ENCODE measurements at places on chromosomes 1 and 21.

- no peak for DNase-seq
Measured at GRCh38 chr1:180598333-180598974, 33.4 kb upstream of the XPR1 start.

- DNase-seq, result no peak
Measured at GRCh38 chr1:80385650-80386049, 1379.1 kb upstream of the ADGRL4 start.

DNA sequence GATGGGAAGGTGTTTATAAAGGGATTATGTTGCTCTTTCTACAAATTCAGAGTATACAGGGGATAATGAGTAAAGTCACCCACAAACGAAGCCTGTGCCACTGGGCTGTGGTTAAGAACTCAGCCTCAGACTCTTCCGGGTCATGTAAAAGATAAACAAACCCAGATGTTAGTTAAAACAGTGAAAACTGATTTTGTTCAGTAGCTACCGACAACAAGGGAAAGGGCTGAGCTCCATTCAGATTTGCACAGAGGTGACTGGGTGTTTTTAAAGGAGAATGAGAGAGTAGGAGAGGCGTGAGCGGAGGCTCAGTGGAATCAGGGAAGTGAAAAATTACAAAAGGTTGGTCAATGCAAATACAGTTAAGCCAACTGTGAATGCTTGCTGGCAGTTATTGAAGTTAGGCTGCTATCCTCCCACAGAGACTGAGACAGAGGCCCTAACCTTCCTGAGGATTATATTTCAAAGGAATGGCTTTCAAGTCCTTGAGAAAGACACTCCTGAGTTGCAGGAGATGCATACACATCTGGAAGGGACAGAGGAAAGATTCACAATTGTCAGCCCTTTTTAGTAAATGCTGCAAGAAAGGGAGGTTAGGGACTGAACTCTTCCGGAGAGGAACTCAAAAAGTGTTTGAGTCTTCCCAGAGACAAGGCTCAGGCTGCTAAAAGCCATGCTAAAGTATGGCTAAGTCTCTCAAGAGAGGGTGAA is 29.9 kb upstream of the SAMD13 start:
- DNase-seq, result no peak

DNA sequence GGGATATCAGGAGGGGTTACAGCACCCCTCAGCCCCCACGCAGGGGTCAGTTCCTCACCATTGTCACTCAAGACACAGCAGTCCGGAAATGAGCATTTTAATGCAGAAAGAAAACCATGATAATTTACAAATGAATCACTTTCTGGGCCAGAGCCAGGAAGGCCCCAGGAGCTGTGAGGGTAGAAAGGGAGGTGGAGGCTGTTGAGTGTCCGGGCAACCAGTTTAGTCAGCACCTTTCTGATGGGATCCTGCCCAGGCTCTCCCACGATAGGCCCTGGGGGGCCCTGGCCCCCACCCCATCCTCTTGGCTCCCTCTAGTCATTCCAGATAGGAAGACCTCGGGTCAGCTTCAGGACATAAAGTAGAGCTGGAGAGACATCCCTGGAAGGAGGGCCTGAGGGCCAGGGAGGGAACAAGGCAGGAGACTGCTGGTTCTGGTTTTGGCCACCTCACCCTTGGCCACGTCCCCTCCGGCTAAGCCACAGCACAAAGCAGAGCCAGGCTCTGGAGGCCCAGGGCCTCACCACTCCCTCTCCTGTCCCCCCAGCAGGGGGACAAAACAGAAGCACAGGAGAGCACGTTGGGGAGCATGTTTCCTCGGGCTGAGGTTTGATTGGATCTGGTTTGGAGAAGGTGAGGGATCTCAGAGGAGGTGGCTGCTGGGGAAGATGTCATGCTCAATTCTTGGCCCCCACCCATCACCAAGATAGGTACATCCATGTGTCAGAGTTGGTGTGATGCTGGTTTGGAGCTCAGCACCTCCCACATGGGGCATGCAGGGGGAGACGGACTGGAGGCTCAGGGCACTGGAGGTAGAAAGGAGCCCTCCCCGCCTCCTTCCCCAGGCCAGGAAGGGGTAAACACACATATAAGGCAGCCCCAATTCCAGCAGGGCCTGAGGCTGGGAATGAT is 20.6 kb downstream of the ETNK2 start:
- DNase-seq, result no peak

DNA sequence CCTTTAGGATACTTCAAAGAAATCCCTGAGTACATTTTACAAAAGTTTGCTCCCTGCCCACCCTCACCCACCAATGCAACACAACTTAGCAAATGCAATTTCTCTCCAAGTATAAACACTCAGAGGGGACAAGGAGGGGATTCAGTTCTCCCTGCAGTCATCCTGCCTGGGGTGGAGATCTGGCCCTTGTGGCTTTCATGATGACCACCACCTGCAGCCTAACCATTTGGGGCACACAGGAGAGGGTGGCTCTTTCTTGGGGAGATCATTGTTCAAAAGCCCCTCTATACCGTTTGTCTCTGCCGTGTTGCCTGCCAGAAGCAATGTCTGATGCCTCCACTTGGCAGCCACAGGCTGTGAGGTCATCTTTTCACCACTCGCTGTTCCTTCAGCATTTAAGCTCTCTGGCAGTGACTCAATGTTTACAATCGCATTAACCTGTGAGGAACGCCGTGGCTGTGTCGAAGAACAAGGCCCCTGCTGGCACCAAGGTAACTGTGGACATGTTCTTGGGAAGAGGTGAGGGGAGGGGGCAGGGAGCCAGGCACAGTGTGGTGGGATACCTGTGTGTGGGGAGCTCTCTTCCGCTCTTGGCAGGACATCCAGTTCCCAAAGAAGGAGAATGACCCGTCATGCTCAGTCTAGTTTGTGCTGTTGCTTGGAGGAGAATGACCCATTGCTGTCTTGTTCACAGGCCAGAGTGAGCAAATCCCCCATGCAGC is 103.9 kb upstream of the DUSP10 start:
- no peak for DNase-seq

- DNase-seq, result no peak
Measured at GRCh38 chr21:31988492-31989290, 115.9 kb downstream of the HUNK start.

GRCh38 chr21:43763901-43764523 is 12.1 kb downstream of the CSTB start:
- DNase-seq, result no peak

DNA sequence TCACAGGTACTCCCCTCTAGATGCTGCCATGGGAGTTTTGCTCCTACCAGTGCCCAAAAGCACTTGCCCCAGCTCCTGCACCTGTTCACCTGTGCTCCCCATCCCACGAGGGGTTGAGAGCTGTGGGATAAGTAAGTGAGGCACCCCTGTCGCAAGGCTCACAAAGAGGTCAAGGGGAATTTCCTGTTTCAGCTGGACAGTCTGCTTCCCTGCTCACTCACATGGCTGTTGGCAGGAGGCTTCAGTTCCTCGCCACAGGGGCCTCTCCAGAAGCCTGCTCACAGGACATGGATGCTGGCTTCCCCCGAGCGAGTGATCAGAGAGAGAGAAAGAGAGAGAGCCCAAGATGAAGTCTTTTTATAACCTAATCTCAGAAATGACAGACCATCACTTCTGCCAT is 8.7 kb upstream of the NCMAP start:
- no peak for DNase-seq

DNA sequence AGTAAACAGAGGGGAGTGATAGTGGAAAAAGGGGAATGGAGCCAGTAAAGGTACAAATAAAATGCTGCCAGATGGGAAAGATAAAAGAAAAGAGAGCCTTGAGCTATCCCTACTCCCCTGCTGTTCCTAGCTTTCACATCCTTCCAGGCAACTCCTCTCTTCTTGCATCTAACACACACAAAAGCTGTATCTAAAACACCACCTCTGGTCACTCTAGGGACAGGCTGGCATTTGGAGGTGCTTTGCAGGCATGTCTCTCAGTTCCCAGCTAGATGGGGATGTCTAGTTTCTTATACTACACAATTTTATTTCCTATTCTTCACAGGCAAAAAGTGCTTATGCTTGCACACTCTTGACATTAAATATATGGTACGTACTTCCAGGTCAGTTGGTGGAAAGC is 185.1 kb upstream of the ST6GALNAC5 start:
- DNase-seq, result no peak

DNA sequence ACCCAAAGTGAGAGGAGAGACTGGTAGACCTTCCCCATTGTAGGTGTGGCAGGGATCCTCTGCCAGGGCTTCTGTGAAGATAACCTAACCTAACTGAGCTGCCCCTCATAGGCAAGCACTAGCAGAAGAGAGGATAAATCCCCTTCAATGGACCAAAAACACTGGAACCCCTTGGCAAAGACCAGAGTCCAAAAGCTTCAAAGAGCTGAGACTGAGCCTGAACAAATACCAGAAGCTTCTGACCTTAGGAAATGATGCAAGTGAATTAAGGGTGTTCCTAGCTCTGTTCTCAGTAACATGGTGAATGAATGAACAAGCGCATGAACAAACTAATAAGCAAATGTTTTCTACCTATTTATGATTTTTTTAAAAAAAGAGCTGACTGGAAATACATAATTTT is 123.2 kb downstream of the RRAGC start:
- DNase-seq, result no peak

GRCh38 chr1:103489935-103490334 is 35.6 kb upstream of the RNPC3 start:
- DNase-seq, result no peak

DNA sequence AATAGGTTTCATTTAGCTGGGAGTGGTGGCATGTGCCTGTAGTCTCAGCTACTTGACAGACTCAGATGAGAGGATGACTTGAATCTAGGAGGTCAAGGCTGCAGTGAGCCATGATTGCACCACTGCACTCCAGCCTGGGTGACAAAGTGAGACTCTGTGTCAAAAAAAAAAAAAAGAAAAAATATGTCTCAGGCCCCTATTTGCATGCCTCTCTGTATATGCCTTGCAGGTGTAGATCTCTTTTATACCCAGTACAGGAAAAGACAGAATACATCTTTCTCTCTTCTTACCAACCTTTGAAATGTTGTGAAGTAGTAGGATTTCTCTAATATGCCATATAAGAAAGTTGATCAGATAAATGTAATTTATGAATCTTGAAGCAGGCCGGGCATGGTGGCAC is 6.4 kb downstream of the CNR2 start:
- DNase-seq, result no peak

DNA sequence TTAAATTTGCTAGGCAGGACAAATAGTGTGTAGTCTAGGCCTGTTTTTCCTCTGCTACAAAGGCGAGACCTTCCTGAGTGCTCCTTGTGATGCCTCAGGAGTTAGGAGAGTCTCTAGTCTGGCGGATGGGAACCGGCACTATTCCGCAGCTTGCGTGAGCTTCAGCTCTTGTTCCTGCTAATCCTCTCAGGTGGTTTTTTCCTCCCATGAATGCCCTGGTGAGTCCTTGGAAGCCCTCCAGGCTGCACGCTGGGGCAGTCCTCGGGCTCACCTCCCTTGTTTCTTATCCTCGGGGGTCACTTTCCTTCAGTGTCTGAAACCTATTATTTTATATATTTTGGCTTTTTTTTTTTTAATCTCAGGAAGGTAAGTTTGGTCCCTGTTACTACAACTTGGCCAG is 28.2 kb downstream of the UTS2 start:
- DNase-seq, result no peak

GRCh38 chr1:82879701-82880305 is 1079.1 kb downstream of the ADGRL2 start:
- DNase-seq, result no peak

- no peak for DNase-seq
Measured at GRCh38 chr1:205355075-205355453, 1.7 kb downstream of the KLHDC8A start.

GRCh38 chr21:27771938-27772483 is 805.1 kb upstream of the ADAMTS5 start:
- DNase-seq, result no peak

DNA sequence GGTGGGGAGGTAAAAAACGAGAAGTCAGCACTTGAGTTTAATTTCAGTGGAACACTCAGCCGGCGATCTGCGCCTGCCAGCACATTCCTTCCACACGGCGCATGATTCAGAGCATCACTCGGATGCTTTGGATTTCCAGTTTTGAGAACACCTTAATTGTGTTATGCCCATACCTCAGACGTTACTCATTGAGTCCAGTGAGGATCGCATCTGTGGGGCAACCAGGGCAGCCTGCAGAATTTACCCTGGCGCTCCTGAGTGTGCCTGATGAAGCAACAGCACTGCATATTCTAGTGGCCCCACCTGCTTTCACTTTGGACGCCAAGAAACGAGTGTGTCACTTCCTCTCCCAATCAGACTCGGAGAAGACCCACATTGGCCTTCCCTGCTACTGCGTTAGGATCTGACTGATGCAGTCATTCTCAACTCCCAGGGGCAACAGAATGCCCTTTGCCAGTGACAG is 19.9 kb downstream of the FAM89A start:
- no peak for DNase-seq

DNA sequence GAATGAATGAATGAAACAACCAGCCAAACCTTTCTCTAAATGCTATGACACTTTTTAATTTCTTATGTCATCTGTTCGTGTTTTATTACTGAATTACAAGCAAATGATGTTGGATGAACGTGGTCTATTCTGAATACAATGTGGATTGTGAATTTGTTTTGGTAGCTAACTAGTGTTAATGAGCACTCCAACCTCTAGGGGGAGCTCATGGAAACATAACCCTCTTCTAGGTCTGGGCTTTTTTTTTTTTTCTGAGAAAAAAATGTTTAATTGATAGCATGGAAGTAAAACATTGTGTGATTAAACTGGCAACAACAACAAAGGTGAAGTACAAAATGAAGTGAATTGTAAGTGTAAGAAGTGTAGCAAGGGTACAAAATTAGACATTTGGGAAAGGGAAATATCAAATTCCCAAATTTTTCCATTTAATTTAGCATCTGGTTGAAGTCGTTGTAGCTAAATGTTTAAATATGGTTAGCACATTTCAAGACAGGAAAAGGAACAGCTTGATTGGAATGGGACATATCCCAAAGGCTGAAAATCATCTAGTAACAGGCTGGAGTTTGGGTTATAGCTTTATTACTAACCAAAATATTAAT is 42.6 kb upstream of the PTGS2 start:
- DNase-seq, result no peak

- DNase-seq, result no peak
Measured at GRCh38 chr1:25197982-25198662, 34.2 kb downstream of the SYF2 start.

- DNase-seq, result no peak
Measured at GRCh38 chr1:216944864-216945510, 221.8 kb upstream of the ESRRG start.

DNA sequence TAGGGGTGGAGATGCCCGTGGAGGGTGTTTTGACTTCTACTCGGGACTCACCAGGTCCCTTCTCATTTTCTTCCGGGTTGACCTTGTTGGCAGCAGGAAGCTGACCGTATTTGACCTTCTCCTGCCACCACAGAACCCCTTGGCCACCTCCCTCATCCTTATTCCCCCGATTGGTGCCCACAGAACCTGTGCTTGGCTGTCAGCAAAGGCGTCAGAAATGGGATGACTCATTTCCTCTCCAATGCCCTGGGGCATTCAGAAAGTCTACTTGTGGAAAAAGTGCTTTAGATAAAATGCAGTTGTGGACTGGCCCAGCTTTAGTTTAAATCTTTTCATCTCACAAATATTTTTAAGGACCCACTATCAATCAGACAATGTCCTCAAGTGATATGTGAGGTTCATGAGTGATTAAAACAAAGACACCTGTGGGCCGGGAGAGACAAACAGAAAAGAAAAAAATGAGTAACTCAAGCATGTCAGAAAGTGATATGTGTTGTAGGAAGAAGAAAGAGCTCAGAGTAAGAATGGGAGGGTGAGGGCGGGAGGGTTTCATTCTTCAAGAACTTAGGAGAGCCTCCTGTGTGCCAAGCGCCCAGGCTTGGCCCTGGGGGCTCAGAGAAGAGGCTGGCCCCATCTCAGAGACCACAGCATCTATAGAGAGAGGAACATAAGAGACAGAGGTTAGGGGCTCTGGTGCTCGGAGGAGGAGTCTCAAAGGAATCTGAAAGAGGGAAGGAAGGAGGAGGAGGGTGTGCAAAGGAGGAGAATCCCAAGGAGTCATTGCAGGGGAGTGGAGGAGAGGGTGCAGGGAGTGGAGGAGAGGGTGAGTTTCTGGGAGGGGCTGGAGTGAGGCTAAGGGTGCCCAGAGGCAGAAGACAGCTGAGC is 221.6 kb upstream of the VAMP3 start:
- DNase-seq, result no peak

Data from stimulated activated CD8-positive, alpha-beta memory T cell treated with anti-CD3 and anti-CD28 coated beads, Interleukin-2, amount 100 ng/mL, for 1 hour (primary cell).